Right ventricle myocardium inferior (tissue), 1 donor: ENCODE measurements at places on chromosomes 16 and 17.

GRCh38 chr16:5175266-5175665 lies 77.7 kb upstream of the EEF2KMT start:
- no peak for DNase-seq

- DNase-seq, result no peak
Observed at GRCh38 chr17:46979147-46979863, at the start of gene RPRML. TSS of gene RPRML (minus strand) at chr17:46979253. CDS start at chr17:46979007, 246 bp downstream.

- DNase-seq, result no peak
Observed at GRCh38 chr16:68281368-68282063, 17.2 kb downstream of the SLC7A6 start.

DNA sequence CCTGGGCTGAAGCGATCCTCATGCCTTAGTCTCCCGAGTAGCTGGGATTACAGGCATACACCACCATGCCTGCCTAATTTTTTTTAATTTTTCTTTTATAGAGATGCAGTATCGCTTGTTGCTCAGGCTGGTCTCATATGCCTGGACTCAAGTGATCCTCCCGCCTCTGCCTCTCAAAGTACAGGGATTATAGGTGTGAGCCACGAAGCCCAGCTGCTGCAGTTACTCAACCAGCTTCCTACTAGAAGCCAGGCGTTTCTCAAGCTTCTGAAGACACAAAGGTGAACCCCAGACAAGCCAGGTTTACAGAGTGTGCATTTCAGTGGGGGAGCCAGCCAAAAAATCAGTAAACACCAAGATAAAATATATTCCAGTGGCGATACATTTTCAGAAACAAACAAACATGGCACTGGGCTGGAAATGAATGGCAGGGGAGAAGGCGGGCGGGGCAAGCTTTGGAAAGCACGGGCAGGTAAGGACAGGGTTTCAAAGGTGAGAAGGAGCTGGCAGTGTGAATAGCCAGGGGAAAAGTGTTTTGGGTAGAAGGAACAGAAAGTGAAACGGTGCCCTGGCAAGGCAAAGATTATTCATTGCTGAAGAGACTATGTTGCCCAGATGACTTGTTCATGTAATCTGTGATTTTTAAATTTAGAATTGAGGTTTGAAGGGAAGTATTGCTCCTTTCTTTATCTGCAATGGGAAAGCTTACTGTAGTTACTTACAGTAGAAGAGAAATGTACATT lies 471.1 kb downstream of the WWOX start:
- DNase-seq, result no peak

GRCh38 chr17:70938336-70938735 lies 769.0 kb downstream of the KCNJ2 start:
- no peak for DNase-seq

- peak; percentile 88 for DNase-seq
Observed at GRCh38 chr16:30740364-30741251, 7.6 kb upstream of the PHKG2 start.

GRCh38 chr16:19601083-19601976 lies 45.8 kb downstream of the VPS35L start:
- no peak for DNase-seq
